Memory B cell (primary cell): ENCODE measurements at places on chromosomes 7 and 10.

DNA sequence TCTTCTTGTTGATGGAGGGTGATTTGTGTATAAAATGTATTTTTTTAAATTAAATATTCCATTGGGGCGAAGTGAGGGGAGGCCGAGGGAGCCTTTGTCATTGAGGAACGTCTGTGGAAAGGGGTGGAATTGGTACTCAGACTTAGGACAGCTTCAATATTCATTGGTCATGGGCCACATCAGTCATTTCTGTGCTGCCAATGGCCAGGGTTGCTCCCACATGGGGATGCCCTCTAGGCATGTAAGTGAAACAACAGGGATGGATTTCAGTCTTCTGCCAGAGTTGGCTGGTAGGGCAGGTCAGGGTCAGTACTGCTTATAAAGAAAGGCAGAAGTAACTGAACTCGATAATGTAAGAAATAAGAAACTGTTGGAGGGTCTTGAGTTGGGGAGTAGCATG, 47.2 kb downstream of the NEURL1 start:
- DNase-seq: no peak
- no peak overlapping the region for H3K4me3 ChIP-seq
- H3K36me3 ChIP-seq: no peaks in the 10 kb centered on the region
- peaks cover 22% of the 10 kb centered on the region for H3K27me3 ChIP-seq
- no peak overlapping the region for H3K27ac ChIP-seq

DNA sequence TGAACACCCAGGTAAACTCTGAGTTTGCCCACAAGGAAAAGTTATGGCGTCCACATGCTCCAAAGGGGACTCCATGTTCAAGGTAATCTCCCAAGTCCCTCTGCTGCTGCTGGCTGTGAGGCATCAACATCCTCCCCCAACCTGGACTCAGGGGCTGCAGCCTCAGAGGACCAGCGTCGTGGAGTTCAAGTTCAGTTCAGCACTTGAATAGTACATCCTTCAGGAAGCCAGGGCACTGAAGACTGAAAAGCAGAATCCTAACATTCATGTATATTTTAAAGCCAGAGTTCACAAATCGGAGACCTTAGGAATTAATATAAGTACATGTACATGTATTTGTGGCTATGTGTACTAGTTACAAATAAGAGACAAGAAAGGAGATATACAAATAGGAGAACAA, 90.4 kb downstream of the PTPRE start:
- H3K36me3 ChIP-seq: no peaks in the 10 kb centered on the region
- no peak for DNase-seq
- no peak overlapping the region for H3K27ac ChIP-seq
- peaks cover 2% of the 10 kb centered on the region for H3K4me1 ChIP-seq
- H3K27me3 ChIP-seq: peaks cover 15% of the 10 kb centered on the region

DNA sequence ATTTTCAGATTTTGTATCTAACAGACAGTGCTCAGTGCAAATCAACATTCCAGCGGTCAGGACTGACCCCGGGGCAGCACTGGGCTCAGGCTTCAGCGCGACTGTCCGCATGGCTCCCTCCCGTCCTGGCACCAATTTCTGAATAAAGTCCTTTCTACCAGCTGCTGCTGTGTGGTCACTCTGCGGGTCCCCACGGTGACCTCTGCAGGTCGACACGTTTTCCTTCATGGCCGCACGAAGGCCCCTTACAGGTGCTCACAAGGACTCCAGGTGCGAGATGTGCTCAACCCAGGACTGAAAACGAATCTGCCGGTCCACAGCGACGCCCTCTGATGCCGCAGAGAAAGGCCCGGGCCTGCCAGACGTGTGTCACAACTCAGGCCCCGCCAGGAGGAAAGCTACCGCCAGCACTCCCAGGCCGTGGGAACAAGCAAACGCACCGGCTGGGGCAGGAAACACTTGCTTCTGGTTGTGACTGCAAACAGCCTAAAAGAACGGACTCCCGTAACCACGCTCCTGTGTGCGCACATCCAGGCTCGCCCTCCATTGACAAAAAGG, 3.7 kb upstream of the UTF1 start:
- no peaks in the 10 kb centered on the region for H3K36me3 ChIP-seq
- H3K4me1 ChIP-seq: peaks cover 7% of the 10 kb centered on the region
- H3K4me3 ChIP-seq: no peak overlapping the region
- no peak overlapping the region for H3K27ac ChIP-seq
- no peak for DNase-seq

DNA sequence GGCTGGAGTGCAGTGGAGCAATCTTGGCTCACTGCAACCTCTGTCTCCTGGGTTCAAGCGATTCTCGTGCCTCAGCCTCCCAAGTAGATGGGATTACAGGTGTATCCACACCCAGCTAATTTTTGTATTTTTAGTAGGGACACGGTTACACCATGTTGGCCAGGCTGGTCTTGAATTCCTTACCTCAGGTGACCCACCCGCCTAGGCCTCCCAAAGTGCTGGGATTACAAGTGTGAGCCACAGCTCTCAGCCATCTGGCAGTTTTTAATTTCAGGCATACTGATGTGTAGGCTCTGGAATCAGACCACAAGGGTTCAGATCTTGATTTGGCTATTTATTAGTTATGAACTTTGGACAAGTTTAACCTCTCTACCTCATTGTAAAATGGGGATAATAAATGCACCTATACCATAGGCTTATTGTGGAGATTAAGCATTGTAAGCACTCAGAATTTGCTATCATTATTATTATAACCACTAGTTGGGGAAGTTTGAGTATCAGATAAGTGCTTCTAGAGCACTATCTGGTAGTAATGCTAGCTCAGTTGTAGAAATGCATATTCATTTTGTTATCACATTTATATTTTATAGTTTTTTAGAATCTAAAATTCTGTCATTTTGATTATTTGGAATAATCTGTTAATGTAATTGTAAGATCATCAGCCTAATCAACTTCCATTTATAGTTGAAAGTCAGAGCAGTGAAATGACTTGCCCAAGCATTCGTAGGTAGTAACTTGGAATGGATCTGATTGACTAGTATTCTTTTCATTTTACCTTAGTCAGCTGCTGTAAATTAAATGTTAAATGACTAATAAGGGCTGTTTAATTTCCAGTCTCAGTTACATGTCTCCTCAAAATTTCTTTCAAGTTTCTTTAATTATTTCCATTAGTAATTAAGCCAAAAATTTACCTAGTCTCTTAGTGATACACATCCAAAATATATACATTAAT, 22.5 kb downstream of the KMT2E start:
- H3K36me3 ChIP-seq: peaks cover 10% of the 10 kb centered on the region
- H3K27ac ChIP-seq: no peak overlapping the region
- no peak for DNase-seq
- H3K27me3 ChIP-seq: no peaks in the 10 kb centered on the region
- H3K4me1 ChIP-seq: peaks cover 32% of the 10 kb centered on the region
- no peak overlapping the region for H3K4me3 ChIP-seq
